Activated naive CD8-positive, alpha-beta T cell treated with anti-CD3 and anti-CD28 coated beads for 36 hours (primary cell): ENCODE measurements at places on chromosomes 7 and 10. TPM values are rescaled to one million over a fixed set of nuclear protein-coding genes. Genes with fewer than 3 reads are reported as not detected.

Gene SLC26A5
- not detected for total RNA-seq

Gene TRIM73
- total RNA-seq = 1.5 TPM

Gene AKR1C4
- total RNA-seq = not detected

Gene PLXDC2
- total RNA-seq = not detected

Gene TMEM184A
- total RNA-seq = 0.22 TPM

Gene FGL2
- total RNA-seq = 1.1 TPM

Gene ZEB1
- total RNA-seq = 23.5 TPM

Gene DEPP1
- total RNA-seq = 0.49 TPM

Gene CPA4
- total RNA-seq = not detected

Gene IGFBP3
- 0.50 TPM for total RNA-seq

Gene TMEM236
- 0.04 TPM for total RNA-seq

Gene PDE6C
- not detected for total RNA-seq

Gene MYL10
- not detected for total RNA-seq
